ENCODE measurements at places on chromosomes 16 and 17.

DNA sequence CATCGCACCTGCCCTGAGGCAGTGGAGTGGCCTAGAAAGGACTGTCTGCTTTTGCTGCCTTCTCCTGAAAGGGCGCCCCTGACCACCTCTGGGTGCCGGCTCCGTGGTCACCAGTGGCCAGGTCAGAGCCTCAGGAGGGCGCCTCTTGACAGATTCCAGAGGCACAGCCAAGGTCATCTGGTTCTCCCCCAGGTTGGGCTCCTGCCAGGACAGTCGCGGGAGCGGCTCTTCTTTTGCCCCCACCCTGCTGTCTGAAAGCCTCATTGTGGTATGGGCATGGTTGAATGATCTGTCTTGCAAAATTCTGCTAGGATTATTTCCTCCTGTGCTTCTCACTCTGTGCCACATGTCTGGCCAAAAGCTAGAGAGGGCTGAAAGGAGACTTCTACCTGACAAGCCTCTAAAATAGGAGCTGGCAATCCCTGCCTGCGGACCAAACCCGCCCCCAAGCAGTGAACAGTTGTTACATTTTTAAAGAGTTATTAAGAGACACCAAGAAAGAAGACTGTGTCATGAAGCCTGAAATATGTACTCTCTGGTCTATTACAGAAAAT lies 82.8 kb downstream of the SNX29 start:
- no peak for DNase-seq

GRCh38 chr17:70100983-70101382 lies 26.0 kb downstream of the KCNJ16 start:
- DNase-seq: no peak

DNA sequence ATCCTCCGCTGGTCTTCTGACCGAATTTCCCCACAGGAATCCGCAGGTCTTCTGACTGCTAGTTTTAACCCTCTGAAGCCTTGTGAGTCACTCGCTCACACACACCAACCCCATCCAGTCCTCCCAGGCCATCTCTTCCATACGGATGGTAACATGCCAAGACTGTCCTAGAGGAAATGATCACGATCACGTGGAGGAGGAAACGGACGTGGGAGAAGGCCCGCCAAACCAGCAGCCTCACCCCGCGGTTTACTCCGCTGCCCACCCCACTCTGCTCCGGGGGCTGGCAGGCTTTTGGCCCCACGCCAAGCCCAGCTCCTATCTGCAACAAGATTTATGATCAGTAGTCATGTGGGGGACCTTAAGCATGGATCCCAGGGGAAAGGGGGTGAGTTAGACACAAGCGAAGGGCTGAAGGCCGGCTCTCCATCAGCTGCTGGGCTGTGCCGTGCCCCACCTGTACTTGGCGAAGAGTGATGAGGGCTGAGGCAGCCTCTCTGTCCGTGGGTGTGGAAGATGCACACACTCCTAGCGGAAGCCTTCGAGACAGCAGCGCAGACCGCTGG lies 1.5 kb upstream of the FAAP100 start:
- no peak for DNase-seq

GRCh38 chr17:70699408-70699807 lies 530.1 kb downstream of the KCNJ2 start:
- DNase-seq: no peak
